ENCODE measurements at places on chromosomes 1 and 21.

GRCh38 chr1:224727351-224728289 is 111.5 kb downstream of the CNIH3 start:
- no peak for DNase-seq

GRCh38 chr1:83961571-83962295 is 37.2 kb downstream of the TTLL7 start:
- no peak for DNase-seq

- peak; percentile 86 for DNase-seq
Measured at GRCh38 chr1:161954050-161954449, 69.6 kb downstream of the OLFML2B start.

DNA sequence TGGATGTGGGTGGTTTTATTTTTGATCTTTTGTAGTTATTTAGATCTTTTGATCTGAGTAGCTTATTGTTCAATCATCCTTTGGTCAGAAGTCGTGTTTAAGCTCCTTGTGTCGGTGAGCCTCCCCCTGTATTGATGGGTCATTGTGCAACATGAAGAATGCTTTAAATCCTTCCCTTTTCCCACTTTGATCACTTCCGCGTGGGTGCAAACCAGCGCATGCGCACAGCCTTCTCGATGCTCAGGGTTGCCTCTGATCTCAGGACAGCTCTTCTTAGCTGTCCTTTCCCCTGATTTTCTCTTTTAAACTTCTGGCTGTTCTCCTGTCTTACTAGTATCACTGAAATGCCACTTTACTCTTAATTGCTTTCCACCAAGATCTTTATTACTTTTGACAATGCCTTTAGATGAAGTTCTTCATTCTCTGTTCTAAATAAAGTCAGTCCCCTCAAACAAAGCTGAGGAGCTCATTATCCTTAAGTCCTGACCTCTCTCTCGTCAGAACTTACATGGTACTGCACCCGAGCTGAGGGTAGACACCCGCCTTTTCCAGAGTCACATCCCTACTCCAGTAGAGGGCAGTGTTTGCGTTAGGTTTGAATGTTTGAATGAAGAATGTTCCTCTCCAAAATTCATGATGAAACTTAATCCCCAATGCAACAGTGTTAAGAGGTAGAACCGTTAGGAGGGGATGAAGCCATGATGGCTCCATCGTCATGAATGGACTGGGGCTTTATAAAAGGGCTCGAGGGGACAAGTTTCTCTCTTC is 547.9 kb upstream of the TMPRSS15 start:
- no peak for DNase-seq

GRCh38 chr1:218643926-218644325 is 298.8 kb downstream of the TGFB2 start:
- no peak for DNase-seq

DNA sequence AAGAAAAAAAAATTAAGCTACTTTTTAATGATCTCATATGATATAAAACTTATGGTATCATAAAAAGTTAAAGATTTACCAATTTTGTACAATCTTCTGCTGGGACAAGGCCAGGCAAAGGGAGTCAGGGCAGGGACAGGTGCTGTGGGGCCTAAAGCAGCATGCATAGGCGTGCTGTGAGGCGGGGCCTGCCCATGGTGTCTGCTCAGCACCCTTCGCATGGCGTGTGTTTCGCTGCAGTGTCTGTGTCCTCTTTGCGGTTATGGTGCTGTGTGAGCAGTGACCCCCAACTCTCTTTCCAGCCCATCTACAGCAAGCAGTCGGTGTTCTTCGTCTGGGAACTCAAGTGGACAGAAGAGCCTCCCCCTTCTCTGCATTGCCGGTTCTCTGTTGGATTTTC is 13.4 kb upstream of the PWP2 start:
- DNase-seq: no peak

GRCh38 chr1:14968251-14968851 is 185.2 kb upstream of the TMEM51 start:
- DNase-seq: no peak

DNA sequence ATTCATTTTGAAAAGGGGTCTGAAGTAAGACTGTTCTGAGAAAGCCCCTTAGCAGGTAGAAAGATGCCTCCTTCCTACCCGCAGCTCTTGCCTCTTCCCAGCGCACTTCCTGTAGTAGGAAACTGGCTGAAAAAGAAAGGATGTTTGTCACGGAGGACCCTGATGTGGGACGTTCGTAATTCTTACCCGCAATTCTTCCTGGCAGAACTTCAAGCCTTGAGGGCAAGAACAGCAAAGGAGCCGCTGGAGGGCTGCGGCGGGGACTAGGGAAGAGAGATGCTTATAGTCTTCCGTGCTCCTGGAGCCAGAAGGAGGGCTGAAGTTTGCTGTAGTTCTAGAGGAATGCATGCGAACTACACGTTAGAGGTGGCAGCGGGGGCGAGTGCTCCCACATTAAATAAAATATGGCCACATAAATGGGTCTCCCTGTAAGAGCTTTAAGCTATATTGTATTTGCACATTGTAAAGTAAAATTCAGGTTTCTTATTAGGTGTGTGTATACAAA is 6.3 kb downstream of the C1orf53 start:
- DNase-seq: no peak

DNA sequence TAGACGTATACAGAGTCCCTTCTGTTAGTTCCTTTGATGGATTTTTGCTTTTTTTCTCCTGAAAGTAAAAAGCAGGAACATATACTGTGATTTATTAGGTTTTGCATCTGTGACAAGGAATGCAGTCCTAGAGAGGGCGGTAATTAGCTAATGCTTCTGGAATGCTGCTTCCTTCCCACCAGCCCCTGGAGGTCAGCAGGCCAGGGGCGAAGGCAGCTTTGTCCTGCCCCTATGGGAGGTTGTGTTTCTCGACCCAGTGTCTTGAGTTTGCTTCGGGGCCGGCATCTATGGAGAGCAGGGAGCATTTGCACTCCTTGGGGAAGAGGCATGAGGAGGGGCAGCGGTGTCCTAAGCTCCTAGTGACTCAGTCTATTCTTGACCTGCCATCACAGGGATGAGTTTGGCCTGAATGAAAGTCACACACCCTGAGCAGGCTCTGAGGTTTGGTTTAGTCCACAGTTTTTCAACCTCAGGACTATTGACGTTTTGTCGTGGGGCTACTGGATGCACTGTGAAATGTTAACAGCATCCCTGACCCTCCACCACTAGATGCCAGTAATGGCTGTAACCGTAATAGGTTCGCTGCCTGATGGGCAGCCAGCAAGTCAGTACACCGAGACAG is 85.0 kb upstream of the KCNJ15 start:
- DNase-seq: no peak

GRCh38 chr1:115413208-115413607 is 75.2 kb upstream of the NGF start:
- no peak for DNase-seq

DNA sequence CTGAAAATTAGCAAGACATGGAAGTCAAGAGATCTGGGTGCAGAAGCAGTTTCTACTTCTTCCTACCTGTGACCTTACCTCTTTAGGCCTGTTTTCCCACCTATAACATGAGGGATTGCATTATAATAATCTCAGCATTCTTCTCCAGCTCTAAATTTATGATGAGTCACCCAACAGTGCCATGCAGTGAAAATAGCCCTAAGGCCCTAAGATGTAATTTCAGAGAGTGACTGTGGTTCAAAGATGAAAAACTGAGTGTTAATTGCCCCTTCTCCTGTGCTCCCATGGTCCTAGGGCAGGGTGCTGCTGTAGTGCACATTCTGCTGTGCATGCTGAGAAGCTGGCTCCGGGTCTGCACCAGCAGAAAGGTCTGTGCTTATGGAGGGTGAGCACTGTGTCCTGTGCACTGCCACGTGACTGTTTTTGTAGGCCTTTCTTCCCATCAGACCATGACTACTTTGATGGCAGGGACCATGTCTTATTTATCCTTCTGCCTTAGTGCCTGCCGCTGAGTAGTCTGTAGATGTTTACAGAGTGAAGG is 29.7 kb downstream of the JUN start:
- no peak for DNase-seq

All from DMS153 (cell line).